LNCaP clone FGC (cell line): ENCODE measurements at places on chromosomes 2 and 18.

DNA sequence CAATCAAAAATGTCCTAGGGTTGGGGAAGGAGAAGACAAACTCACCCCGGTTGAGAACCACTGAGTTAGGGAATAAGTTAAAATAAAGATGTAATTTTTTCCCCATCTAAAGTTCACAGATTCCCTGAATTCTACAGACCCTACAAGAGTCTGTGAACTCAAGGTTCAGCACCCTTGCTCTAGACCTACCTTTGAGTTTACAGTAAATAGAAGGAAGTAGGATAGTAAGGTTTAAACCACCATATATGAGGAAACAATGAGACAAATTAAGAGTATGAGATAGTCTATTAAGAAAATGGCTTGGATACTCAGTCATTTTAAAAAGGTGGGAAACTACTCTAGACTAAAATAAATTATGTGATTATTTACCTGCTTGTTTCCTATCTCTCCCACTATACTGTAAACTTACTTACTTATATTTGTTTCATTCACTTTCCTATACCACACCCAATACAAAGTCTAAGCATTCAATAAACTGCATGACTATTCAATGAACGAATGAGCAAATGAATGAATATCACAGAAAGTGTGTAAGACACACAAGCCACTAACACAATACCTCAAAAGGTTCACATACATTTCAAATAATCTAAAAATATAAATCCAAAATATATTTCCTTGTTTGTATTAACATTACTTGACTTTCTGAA lies 13.4 kb downstream of the VPS54 start:
- no peak for DNase-seq

- DNase-seq, result no peak
Observed at GRCh38 chr2:237170020-237170419, 84.3 kb downstream of the COPS8 start.

GRCh38 chr2:3299703-3300102 lies 77.9 kb downstream of the EIPR1 start:
- DNase-seq, result no peak

- no peak for DNase-seq
Observed at GRCh38 chr18:46622451-46622850, 34.6 kb downstream of the LOXHD1 start.

DNA sequence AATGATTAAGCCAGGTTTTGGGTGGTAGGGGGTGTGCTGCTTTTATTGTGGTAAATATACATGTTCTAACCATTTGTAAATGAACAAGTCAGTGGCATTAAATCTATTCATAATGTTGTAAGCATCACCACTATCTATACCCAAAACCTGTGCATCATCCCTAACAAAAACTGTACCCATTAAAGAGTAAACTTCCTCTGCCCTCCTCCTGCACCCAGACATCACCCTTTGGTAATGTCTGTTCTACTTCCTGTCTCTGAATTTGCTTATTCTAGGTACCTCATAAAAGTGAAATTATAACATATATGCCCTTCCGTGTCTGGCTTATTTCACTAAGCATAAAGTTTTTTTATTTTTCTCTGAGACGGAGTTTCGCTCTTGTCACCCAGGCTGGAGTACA lies 14.1 kb downstream of the RIF1 start:
- DNase-seq, result no peak

- DNase-seq, result no peak
Observed at GRCh38 chr2:95729597-95729955, 137.8 kb downstream of the TRIM43 start.

DNA sequence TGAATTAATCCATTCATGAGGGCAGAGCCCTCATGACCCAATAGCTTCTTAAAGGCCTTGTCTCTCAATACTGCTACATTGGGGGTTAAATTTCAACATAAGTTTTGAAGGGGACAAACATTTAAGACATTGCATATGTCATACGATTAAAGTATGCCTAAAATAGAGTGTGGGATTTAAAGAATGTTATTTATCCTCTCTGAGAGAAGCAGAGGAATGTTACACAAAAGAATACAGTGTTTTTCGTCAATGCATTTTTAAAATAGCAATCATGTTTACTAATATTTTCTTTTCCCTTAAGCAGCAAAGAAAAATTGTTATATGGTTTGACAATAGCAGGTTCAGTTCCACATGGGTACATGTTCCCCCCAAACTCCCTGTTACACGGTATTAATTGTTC lies 363.1 kb downstream of the NUP35 start:
- no peak for DNase-seq
